ENCODE measurements at places on chromosomes 7 and 10.

DNA sequence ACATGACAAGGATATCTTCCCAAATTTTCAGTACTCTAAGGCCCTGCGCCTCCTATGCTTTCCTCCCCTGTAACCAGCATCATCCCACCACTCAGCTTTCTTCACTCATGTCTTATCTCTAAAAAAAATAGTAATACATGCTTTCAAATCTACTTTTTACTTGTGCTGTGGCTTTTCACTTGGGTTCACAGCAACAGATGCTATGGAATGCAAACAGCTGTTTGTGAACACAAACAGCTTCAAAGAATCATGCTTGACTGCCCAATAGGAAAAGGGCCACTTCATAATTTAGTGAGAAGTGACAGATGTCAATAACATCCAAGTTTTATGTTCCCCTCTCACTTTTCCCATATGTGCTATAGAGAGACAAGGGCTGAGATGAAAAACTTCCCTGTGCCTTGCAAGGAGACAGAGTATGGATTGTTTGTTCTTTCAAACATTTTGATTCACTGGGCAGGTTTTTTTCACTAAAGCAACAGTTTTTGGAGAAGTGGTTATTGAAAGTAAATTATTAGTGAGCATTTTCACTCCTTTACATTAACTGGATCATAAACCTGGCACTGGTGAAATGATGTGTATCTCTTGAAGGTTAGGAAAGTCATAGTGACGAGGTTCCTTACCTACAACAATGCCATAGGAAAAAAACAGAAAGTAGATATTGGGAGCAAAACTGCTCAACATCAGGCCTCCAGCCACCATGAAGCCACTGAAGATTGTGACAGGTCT is 37.3 kb downstream of the SLC16A9 start:
- no peak for DNase-seq

DNA sequence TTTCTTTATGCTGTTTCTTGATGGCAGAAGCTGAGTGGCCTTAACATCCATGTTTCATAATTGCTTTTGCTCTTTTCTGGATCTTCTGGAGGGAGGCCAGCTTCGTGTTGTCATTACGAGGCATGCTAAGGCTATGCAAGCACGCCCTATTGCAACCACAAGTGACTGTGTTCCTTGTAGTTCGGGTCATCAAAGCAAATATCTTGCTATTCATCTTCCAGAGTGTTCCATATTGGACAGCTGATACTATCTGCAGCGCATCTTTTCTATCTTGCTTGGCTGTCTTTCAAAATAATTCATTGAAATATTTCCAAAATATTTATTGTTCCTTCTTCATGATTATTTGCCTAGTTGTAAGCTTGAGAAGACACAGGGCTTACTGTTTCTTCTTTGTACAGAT is 5.0 kb downstream of the EPHB6 start:
- no peak for DNase-seq

GRCh38 chr7:3206101-3206500 is 95.0 kb upstream of the SDK1 start:
- no peak for DNase-seq

DNA sequence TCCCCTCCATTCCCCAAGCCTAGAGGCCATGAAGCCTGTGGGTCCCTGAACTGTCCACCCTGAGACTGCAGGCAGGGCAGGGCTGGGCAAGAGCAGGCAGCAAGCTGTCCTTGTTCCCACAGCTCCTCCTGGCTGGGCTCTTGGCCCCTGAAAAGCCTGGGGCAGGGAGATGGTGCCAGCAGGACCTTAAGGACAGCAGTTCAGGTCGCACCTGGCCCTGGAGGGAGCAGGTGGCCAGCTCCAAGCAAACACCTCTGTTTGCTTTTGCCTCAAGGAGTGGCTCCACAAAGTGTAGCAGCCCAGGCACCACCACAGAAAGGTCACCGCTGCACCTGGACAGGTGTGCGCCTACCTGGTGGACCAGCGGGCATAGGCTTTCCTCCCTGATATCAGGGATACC is 5.2 kb downstream of the RET start:
- DNase-seq = no peak

DNA sequence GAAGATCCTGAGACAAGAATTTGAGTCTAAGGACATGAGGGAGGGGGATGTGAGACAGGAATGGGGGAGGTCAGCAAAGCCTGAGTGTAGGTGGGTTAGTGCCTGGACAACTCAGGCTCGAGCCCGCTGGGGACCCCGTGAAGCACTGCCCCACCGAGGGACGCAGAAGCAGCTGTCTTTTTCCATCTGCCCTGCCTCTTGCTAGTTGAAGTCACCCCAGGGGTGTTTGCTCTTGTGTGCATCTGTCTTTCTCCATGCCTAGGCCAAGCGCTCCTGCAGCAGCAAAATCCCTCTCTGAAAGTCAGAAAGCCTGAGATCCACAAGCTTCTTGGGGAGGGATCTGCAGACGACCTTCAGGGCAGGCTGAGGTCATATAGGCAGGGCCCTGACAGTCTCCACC is 79.0 kb upstream of the CELF2 start:
- no peak for DNase-seq

DNA sequence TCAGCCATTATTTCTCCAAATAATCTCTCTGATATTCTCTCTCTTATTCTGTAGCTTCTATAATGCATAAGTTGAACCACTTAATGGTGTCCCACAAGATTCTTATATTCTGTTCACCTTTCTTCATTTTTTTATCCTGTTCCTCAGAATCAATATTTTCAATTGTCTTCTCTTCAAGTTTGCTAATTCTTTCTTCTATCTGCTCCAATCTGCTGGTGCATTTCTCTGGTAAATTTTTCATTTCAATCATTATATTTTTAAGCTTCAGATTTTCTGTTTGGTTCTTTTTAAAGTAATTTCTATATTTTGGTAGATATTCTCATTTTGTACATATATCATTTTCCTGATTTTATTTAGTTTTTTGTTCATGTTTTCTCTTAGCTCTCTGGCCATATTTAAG is 272.6 kb downstream of the ZEB1 start:
- DNase-seq = no peak

- DNase-seq = no peak
Measured at GRCh38 chr7:65287023-65287422, 86.6 kb upstream of the ZNF92 start.

DNA sequence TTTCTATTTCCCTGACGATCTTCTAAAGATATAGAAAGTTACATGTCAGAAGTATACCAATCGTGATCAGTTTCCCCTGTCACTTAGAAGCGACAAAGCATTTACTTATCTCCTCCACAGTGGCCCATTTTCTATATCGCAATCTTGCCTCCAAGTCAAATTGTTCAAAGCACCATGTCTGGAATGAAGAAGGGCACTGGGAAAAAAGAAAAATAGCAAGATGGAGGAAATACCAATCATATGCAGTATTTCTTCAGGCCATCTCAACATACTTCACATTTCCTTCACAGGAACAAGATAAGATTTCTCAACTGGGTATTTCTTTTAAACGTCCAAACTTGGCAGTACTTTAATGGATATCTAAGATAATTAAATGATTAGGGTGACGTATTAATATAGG is 63.3 kb upstream of the IL6 start:
- DNase-seq = no peak

- DNase-seq = no peak
Measured at GRCh38 chr10:29424017-29424416, 135.1 kb downstream of the LYZL1 start.

DNA sequence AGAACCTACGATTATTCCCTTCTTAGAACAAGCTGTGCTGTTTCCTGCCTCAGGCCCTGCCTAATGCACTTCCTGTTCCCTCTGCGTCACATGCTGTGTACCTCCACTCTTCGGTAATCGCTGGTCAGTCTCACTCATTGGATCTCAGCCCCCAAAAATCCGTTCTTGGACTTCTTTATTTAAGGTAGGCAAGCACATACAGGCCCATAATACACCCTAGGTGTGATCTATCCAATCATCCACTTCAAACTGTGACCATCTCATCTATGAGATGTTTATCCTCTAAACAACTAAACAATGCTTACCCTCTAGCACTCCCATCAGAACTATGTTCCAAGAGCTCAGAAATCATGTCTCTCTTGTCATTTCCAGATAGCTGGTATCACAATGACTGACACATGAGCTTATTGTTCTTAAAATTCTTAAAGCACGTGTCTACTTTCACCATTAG is 83.9 kb downstream of the CADPS2 start:
- no peak for DNase-seq

GRCh38 chr7:12549106-12549505 is 21.4 kb upstream of the SCIN start:
- no peak for DNase-seq

GRCh38 chr7:99034932-99035722 is 108.8 kb downstream of the SMURF1 start:
- DNase-seq = no peak

DNA sequence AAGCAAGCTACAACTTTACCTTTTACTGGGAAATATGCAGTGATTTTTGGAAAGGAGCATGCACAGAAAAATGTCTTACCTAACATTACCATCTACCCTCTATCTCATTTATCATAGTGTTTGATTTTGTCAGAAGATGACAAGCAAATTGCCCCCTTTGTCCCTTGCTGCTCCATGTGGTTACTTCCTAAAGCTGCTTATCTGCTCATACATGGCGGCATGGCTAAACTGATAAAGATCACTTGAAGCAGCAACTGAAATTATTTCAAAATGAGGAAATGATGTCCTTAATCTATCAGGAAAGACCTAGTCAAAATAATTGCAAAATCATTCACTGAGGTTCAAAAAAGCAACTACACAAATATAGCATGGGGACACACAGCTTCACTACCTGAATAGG is 1198.5 kb upstream of the SORCS1 start:
- DNase-seq = no peak

- no peak for DNase-seq
Measured at GRCh38 chr7:129146237-129146979, 1.9 kb downstream of the TSPAN33 start.

- no peak for DNase-seq
Measured at GRCh38 chr7:80732630-80733029, 94.2 kb downstream of the CD36 start.

All from activated naive CD4-positive, alpha-beta T cell treated with anti-CD3 and anti-CD28 coated beads, Interleukin-2, amount 50 U/mL, for 16 hours (primary cell).